CD4-positive, alpha-beta T cell treated with Interleukin-17A for 4 hours (primary cell): ENCODE measurements at places on chromosomes 5 and 9.
A peak's percentile ranks its signal among the peaks of the same experiment; 100 is the strongest.

DNA sequence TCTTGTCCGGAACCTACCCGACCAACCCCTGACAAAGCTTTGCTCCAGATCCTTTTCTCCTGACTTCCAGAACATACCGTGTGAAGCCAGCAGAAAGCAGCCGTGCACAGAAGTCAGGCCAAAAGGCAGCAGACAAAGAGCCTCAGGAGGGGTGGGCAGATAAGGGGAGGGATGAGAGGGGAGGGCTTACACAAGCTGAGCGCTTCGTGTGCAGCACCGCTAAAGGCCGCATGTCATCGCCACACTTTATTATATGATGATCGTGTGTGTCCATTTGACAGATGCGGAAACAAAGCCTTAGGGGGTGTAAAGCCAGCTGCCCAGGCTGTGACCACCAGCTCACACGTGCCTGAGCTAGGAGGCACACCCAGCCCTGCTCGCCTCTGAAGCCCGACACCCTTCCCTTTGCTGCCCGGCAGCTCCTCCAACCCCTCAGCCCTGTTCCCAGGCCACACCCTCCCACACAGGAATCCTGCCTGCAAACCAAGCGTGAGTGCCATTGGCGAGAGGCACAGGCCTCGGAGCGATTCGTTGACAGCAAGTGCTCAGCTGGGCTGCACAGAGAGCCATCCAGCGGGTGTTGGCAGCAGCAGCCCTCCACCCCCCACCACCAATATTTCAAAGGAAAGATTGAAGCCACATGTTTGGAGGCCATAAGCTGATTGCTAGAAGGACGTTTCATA lies 170.5 kb upstream of the SMIM23 start:
- DNase-seq = no peak

DNA sequence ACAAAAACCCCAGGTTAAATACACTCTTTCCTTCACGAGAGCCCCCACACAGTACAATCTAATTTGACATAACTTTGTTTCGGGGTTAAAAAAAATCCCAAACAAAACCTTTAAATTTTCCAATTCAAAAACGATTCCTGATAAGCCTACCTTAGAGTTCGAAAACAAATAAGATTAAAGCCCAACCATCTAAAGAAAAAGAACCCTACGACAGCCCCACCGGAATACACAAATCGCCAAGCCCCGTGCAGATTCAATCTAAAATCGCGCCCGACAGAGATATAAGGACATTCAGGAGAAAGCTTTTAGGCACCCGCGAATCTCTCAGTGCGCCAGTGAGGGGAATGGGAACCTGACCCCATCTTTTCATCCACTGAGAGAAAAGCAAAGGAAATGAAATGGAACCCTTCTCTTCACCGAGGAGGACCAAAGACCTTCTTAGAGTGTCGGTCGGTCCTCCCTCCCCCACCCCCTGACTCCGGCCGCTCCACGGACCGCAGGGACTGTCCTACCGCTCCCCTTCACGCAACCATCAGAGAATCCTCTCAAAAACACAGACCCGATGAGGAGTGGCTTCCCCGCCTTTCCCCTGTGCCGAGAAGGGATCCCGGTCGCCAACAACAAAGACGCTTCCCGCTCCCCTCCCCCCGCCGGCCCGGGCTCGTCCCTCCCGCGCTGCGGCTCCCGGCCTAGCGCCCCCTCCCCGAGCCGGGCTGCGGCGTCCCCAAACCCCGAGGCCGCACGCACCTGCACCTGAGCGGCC lies 925 bp downstream of the ABHD17B start:
- DNase-seq = peak; percentile 46

GRCh38 chr5:59126708-59127573 lies 544.1 kb downstream of the RAB3C start:
- no peak for DNase-seq

DNA sequence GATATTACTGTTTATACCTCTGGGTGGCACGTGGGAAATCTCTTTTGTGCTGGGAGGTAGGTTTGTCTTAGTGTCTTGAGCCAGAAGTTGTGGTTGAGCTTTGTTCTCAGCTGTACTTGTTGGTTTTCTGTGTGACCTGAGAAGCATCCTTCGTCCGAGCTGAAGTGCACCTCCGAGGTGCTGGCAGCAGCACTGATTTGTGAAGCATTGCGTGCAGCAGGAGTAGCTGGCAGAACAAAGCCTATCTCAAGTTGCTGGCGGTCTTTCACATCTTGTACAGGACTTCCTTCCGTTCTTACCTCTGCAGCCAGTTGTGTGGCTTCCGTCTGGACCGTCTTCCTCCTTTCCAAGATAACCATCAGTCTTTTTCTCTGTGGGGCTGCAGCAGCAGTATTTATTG lies 4.3 kb downstream of the PRRC2B start:
- peak; percentile 82 for DNase-seq

DNA sequence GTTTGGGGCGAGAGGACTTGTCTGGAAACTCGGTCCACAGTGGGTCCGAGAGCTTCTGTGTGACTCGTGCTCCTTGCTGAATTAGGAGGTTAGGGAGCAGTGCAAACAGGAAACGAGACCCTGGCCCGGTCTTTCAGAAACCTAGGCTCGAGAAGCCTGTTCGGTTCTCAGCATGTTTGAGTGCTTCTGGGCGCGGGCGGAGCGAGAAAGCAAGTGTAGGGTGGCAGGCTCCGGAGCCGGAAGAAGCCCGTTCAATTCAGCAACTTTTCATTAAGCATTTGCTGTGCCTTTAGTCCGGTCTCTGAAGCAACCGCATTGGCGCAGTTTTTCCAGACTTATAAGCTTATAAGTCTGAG lies 547 bp downstream of the CLTA start:
- peak; percentile 61 for DNase-seq

- no peak for DNase-seq
These were observed 60.5 kb downstream of the PTCD2 start for GRCh38 chr5:72380492-72381274.

DNA sequence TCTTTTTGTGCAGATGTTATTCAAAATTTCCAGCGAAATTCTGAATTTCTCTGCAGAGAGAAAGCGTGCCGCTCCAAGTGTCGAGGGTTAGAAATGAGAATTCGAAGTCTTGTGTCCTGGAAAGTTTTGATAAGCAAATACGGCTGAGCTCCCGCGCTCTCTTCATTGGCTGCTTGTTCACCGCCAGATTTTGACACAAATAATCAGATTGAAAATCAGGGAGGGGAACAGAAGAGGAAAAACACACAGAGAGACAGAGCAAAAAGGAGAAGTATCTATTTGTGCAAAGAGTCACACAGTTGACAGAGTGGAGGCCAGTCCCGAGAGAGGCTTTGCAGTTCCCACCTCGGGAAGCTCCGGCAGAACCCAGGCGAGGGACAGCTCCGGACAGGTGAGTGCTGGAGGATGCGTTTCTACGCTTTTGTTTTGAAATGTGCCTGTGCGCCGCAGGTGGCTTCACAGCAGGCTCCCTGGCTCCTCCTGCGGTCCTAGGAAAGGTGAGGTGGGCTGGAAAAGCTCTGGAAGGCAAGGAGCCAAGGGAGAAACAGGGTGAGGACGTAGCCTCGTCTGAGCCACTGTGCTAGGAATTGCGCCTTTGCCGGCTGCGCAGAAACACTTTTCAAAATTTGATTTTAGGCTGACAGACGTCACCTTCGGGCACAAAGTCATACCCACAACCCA lies at the start of gene GFI1B:
Gene GFI1B (plus strand): TSS at position 244 of the 681 bp plus-strand sequence. CDS start 7,985 bp downstream, outside the sequence.
- no peak for DNase-seq

DNA sequence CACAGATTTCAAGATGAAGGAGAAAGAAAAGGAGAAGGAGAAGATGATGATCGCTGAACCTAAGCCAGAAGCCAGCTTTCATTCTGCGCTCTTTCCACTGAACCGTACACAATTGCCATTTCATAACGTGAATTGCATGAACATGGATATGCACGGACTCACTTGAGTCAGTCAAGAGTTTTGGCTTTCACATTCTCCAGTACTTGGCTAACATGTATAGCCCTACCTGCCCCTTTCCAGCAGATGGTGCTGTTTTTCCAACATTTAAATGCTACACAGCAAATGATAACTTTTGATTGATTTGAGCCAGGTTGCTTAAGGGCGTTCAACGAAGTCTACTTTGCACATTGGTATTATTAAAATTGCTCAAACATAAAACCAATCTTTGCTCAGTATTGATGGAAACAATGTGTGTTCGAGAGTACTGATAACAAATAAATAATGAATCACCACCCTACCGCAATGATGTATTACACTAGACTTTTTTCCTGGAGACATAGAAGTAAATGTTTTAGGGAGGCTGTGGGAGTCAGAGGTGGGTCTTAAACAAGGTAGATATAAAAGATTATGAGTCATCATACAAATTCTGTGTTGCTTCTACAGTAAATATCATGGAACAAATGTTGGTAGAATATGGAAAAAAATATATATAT lies 196.4 kb downstream of the TRPM3 start:
- no peak for DNase-seq

DNA sequence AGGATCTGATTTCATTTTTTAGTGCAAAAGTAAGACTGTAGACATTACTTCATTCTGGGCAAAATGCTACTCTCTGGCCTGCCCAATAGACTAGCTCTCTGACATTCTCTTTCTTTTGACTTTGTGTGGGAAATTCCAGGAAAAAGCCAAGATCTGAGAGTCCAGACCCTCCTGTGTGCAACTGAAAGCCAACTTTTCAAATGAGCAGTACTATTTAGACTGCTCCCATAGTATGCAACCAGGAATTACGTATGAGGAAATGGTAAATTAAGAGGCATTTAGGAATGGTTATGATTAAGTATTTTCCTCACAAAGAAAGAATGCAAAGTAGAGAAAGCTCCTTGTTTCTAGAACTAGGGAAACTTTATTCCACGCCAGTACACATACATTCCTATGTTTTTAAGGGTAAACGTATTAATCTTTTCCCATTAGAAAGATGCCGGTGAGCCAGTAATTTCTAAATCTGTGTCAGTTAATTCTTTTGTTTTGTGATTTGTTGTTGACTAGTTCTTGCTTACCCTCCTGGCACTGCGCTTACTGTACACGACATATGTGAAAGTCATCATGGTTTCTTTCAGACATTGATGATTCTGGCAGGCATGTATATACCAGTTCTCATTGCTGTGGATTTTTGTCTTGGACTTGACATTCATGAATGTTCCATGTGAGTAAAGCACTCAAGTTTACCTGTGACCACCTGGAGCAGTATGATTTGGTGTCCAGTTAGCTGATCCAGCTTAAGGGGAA lies 56.0 kb downstream of the AOPEP start:
- no peak for DNase-seq

DNA sequence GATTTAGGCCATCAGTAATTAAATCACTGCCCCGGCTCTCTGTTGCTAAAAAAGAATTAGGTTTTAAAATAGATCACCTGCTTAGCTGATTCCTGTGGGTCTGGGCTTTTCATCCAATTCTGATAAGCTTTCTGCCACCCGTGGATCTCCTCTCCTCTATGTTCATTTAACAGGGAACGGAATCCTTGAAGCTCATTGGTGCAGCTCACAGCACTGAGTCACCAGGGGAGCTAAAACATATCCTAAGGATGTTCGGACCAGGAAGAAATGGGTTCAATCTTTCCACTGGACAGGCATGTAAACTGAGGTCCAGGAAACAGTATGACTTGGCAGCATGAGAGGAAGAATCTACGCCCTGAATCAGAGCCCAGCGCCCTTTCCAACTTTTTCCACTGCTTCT lies 267.1 kb upstream of the GRIA1 start:
- DNase-seq = no peak

- DNase-seq = no peak
These were observed 595.6 kb downstream of the RAB3C start for GRCh38 chr5:59178482-59178881.
